ENCODE measurements at places on chromosomes 2 and 18.

- DNase-seq = no peak
Measured at GRCh38 chr18:46329736-46330246, 225.6 kb downstream of the HAUS1 start.

DNA sequence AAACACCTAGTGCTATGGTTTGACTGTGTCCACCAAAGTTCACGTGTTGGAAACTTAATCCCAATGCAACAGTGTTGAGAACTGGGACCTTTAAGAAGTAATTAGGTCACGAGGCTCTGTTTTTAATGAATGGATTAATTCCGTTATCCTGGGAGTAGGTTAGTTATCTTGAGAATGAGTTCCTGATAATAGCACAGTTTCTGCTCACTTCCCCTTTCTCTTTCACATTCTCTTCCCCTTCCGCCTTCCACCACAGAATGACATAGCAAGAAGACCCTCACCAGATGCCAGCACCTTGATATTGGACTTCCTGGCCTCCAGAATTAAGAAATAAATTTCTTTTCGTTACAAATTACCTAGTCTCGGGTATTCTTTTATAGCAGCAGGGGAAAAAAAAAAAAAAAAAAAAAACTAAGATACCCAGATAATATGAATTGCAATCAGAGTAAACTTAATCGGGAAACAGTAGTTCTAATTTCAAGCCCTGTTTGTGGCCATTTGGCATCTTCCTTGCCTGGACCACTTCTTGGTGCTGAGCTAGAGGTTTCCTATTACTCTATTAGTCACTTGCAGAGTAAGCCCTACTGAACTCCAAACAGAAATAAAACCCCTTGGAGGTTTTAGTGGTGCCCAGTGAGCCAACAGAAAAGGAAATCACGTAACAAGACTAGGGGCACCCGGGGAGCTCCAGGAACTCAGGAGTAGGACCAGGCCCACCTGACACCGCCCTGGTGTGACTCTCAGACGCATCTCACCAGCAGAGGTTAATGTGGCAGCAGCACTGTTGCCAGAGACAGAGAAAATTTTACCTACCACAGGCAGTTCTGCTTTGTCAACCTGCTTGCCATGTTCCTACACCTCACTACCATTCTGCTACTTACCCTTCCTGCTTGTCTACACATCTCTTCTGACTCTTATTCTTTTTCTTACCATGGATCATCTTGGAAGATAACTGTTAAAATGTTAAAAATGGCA, 147.6 kb upstream of the CAB39 start:
- DNase-seq = no peak

DNA sequence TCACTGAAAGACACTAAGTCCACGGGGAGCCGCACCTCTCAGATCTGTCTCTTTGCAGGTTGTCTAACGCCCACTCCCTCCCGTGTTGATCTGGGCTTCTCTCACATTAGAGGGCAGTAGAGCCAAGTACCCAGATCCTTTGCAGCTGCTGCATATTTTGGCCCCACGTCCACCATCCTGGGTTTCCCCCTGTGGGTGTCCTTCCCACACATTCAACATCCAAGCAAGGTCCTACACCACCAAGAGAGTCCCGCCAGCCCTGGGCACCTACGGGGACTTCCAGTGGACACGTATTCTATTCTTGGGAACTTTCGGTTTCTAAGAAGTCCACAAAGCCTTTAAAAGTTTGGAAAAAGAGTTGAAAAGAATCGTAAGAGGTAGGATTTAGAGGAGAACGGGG, 116.6 kb downstream of the ATL2 start:
- DNase-seq = no peak

GRCh38 chr2:72155737-72156136, 8.1 kb upstream of the CYP26B1 start:
- no peak for DNase-seq

GRCh38 chr2:9221223-9221622, 14.6 kb downstream of the ASAP2 start:
- no peak for DNase-seq

DNA sequence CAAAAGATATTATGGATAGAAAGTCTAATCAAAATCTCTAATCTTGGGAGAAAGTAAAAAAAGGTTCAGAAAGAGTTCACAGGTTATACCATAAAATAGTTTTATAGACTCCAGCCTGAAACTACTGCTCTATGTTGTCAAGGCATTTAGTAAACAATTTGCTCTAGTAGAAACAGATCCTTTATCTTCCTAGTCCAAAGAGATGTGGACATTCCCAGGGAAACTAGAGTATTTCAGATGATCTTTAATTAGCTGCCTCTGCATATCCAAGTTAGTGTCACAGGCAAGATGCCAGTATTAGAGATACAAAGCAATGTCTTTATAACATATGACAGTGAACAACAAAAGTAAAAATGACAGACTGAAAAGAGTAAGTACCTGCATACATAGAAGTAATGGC, 708.6 kb downstream of the CCDC85A start:
- DNase-seq = no peak

DNA sequence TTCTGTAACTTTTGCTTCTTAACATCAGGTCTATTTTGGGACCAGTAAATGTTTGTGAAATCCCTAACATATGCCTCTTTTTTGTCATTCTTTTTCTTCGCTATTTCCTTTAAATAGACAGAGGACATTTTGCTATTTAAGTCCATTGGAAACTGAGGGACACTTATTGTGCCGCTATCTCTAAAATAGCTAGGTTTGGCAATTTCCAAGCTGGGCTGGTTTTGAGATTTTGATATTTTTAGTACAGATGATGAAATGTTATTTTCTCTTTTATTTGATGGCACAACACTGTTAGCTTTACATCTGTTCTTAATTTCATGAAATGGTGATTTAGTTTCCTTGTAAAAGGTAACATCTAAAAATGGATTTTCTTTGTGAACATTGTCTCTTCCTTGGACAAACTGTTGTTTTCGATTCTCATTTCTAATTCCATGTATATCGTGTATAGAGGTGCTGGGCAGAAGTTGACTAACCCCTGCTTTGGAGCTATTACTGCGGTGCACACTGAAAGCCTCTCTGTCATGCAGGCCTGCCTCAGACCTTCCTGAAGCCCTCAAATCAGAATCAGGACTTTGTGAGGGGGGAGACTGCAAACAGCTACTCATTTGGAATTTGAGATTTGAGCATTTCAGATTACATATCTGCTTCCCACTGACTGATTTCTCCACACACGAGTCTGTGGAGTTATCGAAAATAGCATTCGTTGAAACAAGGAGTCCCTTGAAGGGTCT, 594 bp downstream of the RAD51AP2 start:
- no peak for DNase-seq

DNA sequence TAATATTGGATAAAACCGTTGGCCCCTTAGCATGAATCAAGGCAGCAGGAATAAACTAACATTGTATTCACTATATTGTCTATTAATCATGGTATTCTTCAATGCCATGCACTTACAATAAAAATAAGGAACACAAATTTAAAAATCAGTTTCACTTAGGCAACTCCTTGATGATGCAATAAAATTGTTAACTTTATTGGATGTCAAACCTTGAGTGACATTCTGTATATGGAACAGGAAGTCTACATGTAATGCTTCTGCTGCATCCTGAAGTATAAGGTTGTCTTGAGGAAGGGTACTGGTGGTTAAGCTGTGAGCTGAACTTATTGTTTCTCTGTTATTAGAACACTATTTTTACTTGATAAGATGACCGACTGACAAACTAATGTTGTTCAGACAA, 605.5 kb downstream of the SATB2 start:
- DNase-seq = no peak

- no peak for DNase-seq
Measured at GRCh38 chr2:99822474-99823207, 319.7 kb downstream of the AFF3 start.

DNA sequence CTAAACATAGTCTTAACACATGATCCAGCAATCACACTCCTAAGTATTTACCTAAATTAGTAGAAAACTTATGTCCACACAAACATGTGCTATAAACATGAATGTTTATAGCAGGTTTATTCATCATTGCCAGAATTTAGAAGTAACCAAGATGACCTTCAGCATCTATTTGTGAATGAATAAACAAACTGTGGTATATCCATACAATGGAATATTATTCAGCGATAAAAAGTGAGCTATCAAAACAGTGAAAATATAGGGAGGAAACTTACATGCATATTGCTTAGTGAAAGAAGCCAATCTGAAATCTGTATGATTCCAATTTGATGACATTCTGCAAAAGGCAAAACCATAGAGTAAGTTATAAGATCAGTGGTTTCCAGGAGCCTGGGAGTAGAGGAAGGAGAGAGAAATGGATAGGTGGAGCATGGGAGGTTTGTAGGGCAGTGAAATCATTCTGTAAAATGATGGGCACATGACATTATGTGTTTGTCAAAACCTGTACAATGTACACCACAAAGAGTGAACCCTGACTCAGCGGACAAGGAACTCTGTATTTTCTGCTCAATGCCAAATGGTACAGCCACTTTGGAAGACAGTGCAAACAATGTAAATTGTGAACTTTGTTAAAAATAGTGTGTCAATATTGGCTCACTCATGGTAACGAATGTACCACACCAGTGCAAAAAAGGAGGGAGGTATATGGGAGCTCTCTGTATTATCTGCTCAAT, 61.9 kb upstream of the IGFBP2 start:
- no peak for DNase-seq

DNA sequence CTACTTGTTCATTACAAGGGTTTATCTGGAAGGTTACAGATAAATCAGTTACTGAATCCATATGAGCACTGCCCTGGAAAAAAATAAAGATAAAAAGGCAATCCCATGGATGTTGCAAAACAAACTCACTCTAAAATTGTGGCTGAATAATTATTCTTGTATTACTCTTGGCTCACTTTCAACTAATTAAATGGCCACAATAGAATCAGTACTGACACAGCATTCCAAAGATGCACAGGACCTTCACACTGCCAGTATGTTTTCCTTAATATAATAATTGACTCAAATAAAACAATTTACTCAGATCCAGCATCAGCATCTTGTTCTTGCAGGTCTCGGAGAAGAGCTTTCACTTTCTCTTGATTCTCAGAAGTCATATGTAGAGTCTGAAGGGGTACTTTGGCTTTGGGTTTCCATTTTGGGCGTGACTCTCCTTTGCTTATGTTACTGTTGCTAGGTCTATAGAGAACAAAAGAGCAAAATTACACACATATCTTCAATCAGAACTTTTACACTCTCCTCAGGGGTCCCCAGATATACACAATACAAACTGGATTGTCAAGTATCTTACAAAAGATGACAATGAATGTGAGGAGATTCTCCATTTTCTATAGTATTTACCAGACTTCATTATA, 12.6 kb downstream of the DHX57 start:
- no peak for DNase-seq

- DNase-seq = no peak
Measured at GRCh38 chr2:191522478-191523120, 155.3 kb upstream of the NABP1 start.

DNA sequence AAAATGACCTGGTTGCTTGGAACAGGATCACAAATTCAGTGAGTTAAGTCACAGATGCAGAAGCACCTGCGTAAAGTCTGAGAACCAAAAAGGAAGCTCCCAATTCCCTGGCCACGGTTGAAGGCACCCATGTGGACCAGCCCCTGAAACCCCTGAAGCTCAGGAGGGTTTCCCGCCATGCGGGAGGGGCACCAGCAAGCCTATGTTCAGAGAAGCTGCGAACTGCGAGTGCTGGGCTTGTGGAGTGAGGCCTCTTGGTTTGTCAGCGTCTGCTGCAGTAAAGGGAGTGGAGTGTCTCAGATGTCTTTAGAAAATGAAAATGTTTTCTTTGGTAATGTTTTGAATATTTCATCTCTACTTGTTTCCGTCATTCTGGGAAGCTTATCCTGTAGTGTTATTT, 16.1 kb upstream of the ACKR3 start:
- DNase-seq = no peak
